ENCODE measurements at places on chromosomes 13 and 19.

DNA sequence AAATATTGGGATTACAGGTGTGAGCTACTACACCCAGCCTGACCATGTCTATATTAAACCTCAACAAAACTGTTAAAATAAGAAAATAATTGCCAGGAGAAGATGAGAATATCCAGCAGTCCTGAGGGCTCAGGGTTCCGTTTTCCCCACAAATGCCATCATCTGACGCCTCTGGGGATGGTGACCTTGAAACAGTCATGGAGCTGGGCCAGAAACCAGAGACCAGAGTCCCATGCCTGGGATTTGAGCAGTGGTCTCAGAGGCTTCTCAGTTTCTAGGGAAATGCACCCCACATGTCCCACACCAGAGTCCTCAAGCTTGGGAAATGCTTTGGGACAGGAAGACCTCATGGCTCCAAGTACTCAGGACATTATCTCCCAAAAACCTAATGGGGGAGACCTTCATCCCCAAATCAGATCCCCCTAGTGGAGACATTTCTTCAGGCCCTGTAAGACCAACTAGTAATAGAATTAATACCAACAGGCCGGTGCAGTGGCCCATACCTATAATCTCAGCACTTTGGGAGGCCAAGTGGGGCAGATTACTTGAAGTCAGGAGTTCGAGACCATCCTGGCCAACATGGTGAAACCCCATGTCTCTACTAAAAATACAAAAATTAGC, 2.9 kb upstream of the MAP1S start:
- no peak for DNase-seq

DNA sequence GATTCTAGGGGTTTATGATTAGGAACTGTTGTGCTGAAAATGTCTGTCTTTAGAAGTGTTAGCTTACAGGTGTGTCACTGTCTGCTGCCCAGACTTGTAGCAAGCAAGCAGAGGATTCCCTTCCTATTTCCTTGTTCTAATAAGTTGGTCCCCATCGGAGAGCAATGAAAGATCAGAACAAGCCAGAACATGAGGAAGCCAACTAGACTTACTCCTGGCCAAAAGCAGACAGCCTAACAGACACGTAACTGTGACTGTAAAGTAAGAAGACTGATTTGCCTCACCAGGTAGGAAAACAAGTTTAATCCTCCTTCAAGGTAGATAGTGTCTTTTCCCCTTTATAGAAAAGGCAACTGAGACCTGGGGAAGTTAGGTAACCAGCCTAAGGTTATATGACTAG, 12.5 kb downstream of the POLR1D start:
- DNase-seq, result no peak

DNA sequence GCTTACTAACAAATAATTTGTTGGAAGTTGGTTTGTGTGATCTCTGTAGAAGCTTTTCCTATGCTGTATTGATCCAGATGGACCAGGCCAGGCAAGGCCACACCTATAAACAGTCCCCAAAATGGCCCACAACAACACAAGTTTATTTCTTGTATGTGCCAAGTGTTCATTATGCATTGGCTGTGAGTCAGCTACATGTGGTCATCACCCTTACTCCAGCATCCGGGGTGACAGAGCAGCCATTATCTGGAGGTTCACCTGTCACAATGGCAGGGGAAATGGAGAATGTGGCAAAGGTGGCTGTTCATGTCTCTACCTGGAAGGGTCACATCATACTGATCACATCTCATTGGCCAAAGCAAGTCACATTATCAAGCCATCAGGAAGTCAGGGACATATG, 164.3 kb downstream of the DCT start:
- no peak for DNase-seq

- DNase-seq, result no peak
Observed at GRCh38 chr13:50928659-50929462, 19.3 kb downstream of the RNASEH2B start.

- DNase-seq, result no peak
Observed at GRCh38 chr13:27971776-27972477, 2.8 kb upstream of the CDX2 start.

GRCh38 chr19:43316591-43317319, 36.7 kb upstream of the CD177 start:
- no peak for DNase-seq

DNA sequence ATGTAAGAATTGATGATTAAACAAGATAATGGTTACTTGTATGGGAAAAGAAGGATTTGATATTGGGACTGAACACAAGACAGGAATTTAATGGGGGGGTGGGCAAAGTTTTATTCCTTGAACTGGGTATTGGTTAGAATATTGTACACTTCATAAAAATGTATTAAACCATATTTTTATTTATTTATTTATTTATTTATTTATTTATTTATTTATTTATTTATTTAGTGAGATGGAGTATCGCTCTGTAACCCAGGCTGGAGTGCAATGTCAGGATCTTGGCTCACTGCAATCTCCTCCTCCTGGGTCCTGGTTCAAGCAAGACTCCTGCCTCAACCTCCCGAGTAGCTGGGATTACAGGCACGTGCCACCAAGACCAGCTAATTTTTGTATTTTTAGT, 287.1 kb upstream of the SLITRK5 start:
- no peak for DNase-seq

DNA sequence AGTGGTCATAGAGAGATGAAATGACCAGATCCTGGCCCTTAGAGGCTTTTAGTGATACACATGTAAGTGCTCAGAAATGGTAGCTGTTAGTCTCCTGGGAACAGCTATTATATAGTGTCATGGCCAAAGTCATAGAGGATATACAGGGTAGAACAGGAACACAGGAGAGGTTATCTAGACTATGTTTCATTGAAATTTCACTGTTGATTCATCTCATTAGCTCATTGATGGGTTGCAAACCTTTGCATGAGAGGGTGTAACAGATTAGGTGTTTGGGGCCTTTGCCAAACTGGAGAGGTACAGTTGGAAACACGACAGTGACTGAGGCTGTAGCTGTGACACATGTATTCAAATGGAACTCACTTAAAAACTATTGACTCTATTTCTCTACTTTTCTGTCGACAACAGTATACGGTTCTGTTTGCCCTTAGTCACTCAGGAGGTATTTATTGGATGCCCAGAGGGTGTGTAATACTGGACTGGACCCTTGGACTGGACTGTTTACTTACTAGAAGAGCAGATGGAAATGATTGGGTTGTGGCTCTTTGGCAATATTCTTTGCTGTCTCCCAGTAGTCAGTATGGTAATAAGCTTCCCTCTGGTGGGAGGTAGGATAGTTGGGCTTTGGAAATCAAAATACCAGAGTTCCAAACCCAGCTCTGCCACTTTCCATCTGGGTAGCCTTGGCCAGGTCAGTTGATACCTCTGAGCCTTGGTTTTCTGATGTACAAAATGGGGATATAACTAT, 29.8 kb downstream of the ARHGAP35 start:
- DNase-seq, result no peak

Measured in stimulated activated CD4-positive, alpha-beta T cell treated with anti-CD3 and anti-CD28 coated beads, TNF-alpha, amount 100 ng/mL, for 1 hour (primary cell).